ENCODE measurements at places on chromosomes 5 and 9.

DNA sequence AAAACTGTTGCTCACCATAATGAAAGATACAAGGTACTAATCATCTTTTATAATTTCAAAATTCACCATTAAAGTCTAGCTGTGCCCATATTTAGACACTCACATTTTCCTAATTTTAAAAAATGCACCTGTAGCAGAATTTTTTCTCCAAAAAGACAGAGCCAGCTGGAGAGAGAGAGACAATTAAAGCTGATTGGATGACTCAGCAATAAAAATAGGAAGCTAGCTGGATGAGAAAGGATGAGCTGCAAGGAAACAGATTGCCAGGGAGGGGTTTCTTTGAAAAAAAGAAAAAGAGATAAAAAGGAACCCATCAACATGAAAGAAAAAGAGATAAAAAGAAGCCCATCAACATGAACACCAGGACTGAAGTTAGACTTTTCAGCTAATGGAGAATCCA is 73.8 kb downstream of the HCN1 start:
- DNase-seq, result no peak

- DNase-seq, result no peak
Measured at GRCh38 chr5:176787676-176788075, 22.7 kb upstream of the UNC5A start.

GRCh38 chr9:7154003-7154619 is 396.3 kb downstream of the KDM4C start:
- DNase-seq, result no peak

DNA sequence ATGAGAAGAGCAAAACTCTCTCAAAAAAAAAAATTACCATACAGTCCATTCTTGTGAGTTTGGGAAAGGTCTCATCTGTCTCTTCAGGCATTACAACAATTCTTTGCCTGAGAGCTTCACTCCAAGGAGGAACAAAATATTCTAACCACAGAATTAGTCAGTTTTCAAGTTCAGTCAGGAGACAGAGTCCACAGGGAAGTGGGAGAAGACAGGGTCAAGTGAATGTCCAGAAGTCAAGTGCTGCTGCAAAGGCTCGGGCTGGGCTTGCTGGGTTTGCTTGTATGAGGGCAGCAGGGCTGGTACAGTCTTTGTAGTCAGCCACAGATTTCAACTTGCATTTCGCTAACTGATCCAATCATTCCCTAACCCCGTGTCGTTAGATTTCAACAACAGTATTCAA is 17.6 kb upstream of the HEXB start:
- no peak for DNase-seq

DNA sequence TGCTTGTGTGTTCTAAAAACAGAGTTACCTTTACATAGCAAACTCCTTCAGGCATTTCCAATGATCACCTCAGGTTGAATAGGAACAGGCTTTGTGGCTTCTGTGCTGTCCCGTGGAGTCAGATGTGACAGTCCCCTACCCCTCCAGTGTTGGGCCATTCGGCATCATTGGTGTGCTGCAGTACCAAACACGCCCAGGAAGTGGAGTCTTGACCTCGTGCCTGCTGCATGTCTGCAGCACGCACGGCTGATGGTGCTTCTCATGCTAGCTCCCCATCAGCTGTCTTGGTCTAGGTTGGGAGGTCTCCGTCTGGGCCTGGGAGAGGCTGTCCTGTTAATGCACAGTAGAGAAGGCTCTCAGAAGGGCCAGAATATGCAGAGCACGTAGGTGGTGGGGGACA is 42.5 kb upstream of the PHF2 start:
- DNase-seq, result no peak

GRCh38 chr9:90808890-90809685 is 7.5 kb downstream of the SYK start:
- DNase-seq, result no peak

DNA sequence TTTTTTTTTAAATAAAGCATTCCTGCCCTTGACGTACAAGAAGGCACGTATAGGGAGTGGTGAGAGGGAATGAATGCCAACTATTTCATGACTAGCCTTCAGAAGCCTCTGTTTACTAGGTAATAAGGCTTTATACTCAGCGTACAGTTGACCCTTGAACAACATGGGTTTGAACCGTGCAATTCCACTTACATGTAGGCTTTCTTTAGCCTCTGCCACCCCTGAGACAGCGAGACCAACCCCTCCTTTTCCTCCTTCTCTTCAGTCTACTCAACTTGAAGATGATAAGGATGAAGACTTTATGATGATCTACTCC is 22.5 kb downstream of the CDC42SE2 start:
- DNase-seq, result no peak

- DNase-seq, result no peak
Measured at GRCh38 chr9:2026220-2026997, 11.3 kb downstream of the SMARCA2 start.

GRCh38 chr5:141674747-141675146 is 7.3 kb downstream of the ARAP3 start:
- DNase-seq, result no peak

DNA sequence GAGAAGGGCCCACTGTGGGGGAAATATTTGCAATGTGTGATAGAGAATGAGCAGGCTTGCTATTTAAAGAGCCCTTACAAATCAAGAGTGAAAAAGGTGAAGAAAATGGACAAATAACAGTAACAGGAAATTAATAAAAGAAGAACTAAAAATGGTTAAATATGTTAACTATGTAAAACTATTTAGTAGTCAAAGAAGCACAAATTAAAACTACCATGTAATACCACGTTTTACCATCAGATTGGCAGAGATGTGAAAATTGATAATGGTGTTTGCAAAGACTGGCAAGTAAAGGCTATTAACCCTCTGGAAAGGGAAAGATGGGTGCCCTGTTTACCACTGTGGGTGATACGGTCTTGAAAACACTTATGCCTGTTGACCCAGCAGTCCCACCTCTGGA is 23.2 kb upstream of the GRHPR start:
- no peak for DNase-seq

DNA sequence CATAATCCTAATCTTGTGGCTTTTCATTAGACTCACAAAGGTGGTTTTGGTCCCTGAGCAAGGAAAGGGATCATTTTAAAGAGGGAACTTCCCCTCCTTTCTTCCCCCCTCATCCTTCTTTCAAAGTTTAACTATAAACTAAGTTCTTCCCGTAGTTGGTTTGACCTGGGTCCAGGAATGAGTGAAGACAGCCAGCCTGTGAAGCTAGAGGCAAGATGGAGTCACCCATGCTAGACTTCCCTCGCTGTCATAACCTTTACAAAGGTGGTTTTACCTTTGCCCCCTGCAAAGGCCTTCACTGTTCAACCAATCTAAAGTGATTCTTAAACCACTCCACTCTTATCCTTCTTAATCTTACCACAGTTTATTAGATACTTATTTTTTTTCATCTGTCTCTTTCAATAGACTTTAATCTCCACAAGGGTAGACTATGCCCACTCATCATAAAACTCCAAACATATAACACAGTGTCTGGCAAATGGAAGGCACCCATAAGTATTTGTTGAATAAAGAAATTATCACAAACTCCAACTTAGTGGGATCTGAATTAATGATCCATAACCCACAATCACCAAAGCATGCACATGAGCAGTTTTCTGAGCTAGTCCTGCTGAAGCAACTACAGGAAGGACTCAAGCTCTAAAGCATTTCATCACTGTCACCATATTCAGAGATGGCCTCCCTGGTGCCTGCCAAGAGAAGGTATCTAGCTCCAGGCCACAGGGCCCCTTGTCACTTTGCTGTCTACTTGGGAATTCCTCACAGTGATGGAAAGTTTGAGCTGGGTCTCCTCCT is 369.0 kb downstream of the SPOCK1 start:
- no peak for DNase-seq

DNA sequence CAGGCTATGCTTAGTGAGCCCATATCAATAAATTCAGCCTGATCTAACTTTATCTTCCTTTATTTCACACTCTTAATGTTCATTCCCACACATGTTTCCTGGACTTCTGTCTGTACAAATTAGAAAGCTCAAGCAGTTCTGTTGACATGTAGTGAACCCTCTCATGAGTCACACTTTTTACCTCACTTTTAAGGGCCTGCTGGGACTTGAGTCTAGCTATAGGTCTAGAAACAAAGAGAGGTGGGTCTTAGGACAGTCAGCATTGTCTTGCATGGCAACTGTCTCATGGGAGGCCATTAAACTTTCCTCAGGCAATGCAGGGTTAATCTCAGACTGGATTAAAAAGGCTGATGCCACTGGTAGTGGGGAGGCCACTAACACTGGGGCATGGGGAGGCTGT is 8.6 kb upstream of the CCNH start:
- no peak for DNase-seq

- no peak for DNase-seq
Measured at GRCh38 chr5:112294126-112294525, 125.0 kb downstream of the EPB41L4A start.

- DNase-seq, result peak; percentile 10
Measured at GRCh38 chr9:96618209-96619123, 1.2 kb downstream of the CDC14B start.

DNA sequence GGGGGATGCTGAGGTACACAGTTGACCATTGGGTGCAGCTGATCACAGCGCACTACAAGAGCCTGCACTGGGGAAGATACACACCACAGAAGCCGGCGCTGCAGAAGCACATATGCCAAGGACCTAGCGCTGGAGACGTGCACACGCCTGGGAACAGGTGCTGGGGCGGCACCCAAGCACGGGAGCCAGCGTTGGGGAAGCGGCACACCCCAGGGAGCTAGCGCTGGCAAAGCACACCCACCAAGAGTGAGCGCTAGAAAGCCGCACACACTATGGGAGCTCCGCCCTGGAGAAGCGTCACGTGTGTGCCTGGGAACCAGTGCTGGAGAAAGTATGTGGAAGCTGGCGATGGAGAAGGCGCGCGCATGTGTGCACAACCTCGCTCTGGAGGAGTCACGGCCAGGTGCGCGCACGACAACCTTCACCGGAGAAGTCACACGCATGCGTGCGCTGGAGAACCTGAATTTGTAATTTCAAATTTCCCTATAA is 4.5 kb downstream of the FANCC start:
- no peak for DNase-seq

DNA sequence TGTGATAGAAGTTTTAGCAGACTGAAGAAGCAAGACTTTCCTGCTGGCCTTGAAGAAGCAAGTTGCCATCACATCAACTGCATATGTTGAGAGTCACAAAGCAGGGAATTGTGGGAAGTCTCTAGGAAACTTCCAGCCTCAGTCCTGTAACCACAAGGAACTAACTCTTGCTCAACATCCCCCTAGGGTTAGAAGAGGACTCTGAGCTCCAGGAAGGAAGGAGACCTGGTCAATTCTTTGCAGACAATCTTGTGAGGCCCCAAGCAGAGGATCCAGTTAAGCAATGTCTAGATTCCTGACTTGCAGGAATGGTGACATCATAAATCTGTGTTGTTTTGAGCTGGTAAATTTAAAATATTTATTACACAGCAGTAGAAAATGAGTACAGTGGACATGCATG is 18.6 kb upstream of the ZNF366 start:
- no peak for DNase-seq

DNA sequence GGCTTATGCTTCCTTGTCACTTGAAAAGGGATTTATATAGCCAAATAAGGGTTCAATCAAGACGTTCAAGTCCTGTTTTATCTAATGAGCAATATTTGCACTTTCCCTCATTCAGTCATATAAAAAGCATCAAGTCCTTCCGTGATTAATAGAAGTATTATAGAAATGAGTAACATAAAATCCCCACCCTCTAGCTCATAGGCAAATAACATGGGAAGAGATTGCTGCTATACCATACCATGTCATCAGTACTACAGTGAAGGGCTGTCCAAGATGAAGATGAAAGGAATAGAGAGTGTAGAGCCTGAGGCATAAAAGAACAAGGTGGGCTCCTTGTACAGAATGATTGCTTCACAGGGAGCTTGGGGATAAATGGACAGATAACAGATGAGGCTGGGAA is 20.4 kb upstream of the PAPPA start:
- DNase-seq, result no peak

- DNase-seq, result peak; percentile 12
Measured at GRCh38 chr9:100352201-100352726, 478 bp downstream of the TEX10 start.

GRCh38 chr9:136942112-136942880 is 2.2 kb downstream of the FBXW5 start:
- DNase-seq, result no peak

GRCh38 chr5:91875196-91875779 is 492.2 kb upstream of the ARRDC3 start:
- DNase-seq, result no peak

DNA sequence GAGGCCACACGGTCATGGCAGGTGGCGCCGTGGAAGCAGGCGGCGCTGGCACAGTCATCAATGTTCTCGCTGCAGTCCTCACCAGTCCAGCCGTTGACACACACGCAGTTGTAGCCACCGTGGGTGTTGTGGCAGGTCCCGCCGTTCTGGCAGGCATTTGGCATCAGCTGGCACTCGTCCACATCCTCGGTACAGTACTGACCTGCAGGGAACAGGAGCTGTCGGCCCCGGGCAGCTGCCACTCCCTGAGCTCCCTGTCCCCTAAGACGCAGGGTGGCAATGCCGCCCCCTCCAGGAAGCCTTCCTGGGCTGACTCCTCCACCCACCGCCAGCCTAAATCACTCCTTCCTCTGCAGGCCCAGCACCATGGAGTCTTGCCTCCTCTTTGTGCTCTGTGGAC is 27.2 kb downstream of the NOTCH1 start:
- DNase-seq, result no peak

DNA sequence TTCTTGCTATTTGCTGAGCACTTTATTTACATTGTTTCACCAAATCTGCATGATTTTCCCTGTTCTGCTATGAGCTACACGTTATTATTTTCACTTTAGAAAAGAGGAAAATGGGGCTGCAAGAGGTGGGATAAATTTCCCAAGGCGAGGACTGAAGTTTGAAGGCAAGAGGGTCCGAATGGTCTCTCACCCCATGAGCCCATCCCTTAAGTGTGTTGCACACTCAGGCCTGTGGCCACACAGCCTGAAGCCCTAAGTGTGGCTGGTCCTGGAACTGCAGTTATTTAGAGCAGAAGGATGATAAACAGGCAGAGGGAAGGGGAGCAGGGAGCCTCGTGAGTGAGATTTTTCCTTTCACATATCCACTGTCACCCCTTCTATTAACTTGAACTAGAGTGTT is 7.8 kb downstream of the PDE8B start:
- DNase-seq, result no peak

DNA sequence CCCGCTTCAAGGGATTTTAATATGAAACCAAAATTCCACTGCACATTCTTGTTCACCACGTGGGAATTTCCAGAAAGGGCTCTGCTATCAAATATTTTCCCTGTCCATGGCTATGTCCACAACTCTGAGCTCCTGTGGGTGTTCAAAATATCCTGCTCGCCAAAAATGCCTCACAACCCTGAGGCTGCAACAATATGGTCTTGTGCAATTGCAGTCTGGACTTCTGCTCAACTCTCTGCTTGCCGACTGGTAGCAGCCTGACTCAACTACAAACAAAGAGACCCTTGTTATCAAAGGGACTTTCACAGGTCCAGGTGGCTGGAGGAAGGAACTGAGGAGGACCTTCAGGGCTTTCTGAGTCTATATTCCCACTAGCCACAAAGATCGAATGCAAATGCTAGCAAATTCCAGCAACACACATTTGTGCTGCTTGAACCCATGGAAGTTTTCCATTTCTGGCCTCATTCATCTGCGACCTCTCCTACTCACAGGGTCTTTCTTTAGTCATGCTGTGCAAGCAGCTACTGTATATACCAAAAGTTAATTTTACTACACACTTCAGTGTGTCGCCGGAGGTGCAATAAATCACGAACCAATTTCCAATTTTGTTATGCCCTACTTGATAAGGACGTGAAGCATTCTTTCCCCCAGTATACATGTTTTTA is 169.2 kb upstream of the SLC30A5 start:
- no peak for DNase-seq

GRCh38 chr9:128684325-128685199 is 4.5 kb upstream of the SET start:
- peak; percentile 63 for DNase-seq

GRCh38 chr9:76877961-76878360 is 28.0 kb downstream of the PRUNE2 start:
- no peak for DNase-seq
